ENCODE measurements at places on chromosomes 7 and 10.
A peak's percentile ranks its signal among the peaks of the same experiment; 100 is the strongest.

DNA sequence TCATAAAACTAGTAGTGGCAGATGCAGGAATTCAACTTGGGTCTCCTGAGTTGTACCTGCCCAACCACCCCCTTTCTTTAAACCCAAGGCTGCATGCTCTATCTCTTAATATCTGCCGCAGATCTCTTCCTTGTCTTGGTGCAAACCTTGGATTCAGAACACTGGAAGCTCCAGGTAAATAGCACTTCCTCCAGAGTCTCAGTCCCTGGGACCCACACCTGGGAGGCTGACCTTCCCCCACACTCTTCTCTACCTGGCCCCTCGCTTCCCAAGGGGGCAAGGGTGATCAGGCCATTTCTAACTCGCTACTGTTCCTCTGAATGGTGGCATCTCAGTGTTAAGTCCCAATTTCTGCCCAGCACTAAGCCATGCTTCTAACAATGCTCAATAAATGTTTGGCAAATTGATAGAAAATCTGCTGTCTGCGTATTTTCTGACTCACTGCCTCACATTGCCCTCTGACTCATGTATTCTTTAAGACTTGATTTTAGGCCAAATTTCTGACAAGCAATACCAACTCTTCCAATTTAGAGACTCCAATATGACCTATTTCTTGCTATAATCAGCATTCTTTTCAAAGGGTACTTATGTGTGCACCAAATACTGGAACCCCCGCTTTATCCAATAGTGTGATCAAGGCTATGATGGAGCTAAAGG is 68.0 kb upstream of the PPP1R3C start:
- DNase-seq = no peak

GRCh38 chr10:78312197-78313047 is 278.8 kb downstream of the RPS24 start:
- no peak for DNase-seq

GRCh38 chr7:64045301-64046040 is at the start of gene ZNF727:
Gene ZNF727 (plus strand): TSS chr7:64045434. CDS start chr7:64045622, 188 bp downstream.
- DNase-seq = peak; percentile 43

DNA sequence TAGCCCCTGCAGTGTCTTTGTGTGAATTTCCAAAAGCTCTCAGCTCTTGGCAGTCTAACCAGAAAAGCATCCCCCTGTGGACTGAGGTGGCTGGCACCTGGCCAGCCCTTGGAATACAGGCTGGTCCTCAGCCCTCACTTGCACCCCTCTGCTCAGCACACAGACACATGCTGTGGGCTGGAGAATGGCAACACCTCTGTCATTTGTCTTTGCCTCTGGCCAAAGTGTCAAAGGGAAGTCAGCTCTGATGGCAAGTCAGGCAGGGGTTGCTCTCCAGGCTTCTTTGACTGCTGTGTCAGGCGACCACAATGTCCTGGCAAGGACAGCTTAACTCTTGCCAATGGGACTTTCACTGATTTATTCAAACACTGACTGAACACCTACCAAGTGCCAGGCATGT is 724.8 kb downstream of the INHBA start:
- no peak for DNase-seq

DNA sequence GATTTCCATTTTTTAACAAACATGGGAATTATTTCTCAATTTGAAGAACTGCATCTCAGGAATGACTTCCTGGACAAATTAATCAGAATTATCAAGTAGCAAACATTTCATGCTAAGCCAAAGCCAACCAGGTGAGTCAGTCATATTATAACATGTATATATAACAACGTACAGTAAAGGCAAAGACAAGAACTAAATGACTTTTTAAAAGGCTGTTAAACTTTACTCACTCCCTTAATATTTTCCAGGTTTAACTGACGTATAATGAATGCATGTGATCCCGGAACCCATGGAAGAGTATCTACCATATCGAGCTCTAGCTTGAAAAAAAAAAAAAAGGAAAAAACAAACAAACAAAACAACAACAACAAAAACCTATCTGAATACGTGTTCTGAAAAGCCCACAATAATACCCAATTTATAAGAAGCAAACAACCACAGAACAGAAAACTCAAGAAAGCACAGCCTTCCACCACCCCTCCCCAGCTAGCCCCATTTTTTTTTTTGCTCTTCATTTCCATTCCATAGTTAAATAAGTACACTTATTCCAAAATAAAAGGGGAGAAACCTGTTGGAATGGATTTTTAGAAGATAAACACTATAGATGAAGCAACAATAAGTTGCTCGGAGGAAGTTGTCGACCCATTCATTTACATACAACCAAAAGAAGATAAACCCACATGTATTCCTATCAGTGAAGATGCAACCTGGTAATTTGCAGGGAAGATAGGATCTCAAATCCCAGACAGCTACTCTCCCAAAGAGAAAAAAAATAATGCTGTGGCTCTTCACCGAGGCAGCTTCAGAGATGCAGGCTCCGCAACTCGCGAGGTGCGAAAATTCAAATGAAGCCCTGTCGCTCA is 537 bp downstream of the NAPEPLD start:
- no peak for DNase-seq

DNA sequence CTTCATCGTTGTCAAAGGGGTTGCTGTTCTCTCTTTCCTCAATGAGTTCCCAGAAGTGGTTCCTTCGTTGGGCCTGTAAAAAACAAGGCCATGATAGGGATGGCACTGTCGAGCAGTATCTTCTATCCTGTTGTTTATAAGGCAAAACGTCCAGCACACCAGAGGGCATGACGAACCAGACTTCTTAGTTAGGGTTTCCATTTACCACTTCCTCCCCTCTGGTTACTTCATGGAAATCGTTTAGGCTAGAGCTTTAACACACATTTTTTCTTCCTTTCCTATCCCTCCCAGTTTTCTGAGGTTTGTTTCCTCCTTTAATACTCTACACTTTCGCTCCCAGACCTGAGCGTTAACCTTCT is 24.7 kb downstream of the MKRN1 start:
- DNase-seq = no peak

GRCh38 chr7:143018931-143019330 is 8.0 kb downstream of the OR9A2 start:
- DNase-seq = no peak

DNA sequence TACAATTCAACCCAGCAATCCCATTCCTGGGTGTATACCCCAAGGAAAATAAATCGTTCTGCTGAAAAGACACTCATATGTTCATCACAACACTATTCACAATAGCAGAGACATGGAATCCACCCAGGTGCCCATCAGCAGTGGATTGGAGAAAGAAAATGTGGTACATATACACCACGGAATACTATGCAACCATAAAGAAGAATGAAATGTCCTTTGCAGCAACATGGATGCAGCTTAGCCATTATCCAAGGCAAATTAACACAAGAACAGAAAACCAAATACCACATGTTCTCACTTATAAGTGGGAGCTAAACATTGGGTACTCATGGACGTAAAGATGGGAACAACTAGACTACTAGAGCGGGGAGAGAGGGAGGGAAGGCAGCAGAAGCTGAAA is 207.8 kb downstream of the GATA3 start:
- DNase-seq = no peak
